Cortex of kidney (tissue), 1 donor: ENCODE measurements at places on chromosomes 5 and 9.

GRCh38 chr9:16316911-16317817 lies 553.3 kb downstream of the BNC2 start:
- no peak for DNase-seq

DNA sequence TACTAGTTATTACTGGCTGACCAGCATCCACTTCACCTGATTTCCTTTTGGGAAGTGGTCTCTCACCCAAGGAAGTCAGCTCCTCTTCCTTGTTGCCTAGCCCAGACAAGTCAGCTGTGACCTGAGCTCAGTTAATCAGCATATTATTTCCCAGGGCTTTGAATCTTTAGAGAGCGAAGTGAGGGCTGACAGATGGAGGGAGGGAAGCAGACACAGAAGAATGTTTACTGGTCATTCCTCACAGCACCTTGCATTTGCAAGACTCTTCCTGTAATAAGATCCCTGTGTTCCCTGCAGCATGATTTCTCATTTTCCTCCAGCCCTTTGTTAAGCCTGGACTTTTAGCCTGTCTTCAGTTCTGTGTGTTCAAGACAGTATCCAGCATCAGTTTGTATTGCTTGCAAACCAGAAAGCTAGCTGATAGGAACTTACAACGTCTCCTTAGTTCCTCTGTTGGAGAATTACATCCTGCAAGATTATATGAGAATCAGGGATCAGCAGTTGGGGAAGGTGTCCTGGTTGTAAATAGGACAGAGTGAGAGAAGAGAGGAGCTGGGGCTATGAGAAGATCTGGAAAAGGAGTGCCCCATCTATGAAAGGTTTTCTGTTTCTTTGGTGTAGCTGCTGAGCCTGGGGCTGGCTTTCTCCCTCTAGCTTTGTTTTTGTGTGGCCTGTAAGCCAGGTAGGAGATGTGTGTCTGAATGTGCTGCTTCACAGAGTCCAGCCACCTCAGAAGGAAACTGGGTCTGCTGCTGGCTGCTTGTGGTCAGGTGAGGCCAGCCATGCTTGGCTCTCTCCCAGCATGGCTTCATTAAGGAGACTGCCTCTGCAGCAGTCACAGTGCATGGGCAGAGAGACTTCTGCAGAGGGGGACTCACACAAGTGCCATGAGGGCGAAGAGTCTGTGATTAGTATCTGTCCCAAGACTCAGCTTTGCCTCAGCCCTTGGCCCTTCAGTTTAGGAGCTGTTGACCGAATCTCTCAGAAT lies 50.3 kb downstream of the MAN2A1 start:
- no peak for DNase-seq

DNA sequence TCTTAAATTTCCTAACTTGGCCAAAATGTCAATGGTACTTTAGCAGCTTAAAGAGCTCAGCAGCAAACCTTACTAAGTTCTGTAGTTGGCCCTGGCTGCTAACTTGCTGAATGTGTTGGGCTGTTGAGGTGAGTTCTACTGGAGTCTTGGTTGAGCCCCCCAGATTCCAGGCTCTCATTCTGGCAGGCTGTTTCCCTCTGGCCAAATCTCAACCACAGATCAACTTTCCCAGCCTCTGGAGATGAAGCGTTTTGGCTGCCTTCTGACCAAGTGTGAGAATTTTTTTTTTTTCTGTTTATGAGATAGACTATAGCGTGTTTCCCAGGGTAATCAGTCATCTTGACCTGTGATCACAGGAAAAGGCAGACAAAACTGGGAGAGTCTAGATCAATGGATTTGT lies 343.7 kb downstream of the EBF1 start:
- no peak for DNase-seq

DNA sequence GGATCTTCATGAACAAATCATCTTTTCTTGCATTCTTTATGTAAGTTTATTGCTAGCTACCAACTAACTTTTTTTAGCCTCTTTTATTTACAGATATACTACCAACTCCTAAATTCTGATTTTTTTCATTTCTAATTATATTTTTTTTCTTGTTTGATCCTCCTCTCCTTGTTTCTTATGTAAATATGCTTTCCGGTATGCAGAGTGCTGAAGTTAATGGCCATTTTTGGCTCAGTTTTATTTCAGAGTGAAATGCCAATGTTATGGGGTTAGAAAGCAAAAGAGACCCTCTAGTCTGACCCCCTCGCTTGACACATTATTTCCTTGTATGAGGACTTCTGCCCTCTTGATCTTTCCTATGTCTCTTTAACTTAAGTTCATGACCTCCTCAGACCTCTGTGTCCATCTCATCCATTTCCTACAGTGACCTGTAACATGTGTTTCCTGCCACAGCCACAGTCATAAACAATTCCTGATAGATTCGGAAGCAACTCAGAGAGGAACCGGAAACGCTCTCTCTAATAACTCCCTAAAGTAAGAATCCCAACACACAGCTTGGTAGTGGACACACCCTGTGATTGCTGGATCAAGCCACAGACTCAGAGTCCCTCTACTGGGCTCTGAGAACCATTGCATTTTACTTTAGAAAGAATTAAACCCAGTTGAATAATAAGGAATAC lies 42.9 kb upstream of the AFAP1L1 start:
- DNase-seq: no peak

- no peak for DNase-seq
Observed at GRCh38 chr9:75376680-75377254, 288.5 kb downstream of the OSTF1 start.
